CD4-positive, alpha-beta T cell treated with Interleukin-15 for 1 hour (primary cell): ENCODE measurements at places on chromosomes 3 and 15.
A peak's percentile ranks its signal among the peaks of the same experiment; 100 is the strongest.

GRCh38 chr3:55170444-55170843 lies 242.6 kb upstream of the LRTM1 start:
- no peak for DNase-seq

DNA sequence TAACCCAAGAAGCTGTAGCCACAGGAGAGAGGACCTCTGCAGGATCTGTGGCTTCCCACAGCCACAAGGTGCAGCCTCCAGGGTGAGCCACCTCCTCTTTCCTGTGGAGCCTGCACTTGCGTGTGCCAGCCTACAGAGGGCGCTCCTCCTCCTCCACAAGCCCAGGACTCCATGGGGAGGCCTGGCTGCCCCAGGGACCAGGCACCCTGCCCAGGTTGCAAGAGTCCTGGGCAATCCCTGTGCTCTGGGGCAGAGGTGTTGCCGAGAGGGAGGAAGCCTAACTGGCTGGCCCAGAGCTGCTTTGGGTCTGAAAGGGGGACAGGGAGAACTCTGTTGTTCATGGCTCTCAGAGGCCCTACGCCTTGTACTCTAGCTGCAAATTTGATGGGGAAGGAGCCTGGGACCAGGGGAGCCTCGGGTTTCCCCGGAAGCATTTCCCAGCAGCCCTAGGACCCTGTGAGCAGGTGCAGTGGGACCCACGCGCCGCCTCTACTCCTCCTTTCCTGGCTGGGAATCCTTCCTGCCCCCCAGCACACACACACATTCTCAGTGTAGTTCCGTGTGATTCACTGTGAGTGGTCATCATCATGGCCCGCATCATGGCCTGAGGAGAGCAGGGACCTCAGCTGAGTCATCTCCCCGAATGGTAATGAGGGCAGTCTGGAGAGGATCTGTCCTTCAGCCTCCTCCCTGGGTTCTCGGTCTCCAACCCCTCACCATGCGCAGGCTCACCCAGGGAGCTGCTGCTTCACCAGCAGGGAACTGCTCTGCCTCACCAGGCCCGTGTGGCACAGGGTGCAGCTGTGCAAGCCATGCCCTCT lies 24.3 kb downstream of the TBC1D21 start:
- peak; percentile 36 for DNase-seq

DNA sequence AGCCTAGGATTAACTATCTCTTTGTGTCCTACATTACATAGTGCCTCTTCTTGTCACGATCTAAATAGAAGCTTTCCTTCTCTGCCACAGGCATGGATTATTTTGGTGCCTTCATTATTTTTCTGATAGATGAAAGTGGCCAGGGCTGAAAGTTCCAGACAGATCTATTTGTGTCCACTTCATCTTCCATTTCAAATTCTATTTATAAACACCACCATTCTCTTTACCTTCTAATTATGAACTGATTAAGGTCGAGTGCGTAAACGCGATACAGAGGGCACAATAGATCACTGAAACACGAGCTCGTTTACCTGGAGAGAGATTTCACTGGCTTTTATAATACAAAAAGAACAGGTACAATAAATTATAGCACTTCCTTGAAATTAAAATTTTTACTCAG lies 105.0 kb downstream of the EDEM1 start:
- DNase-seq, result no peak

DNA sequence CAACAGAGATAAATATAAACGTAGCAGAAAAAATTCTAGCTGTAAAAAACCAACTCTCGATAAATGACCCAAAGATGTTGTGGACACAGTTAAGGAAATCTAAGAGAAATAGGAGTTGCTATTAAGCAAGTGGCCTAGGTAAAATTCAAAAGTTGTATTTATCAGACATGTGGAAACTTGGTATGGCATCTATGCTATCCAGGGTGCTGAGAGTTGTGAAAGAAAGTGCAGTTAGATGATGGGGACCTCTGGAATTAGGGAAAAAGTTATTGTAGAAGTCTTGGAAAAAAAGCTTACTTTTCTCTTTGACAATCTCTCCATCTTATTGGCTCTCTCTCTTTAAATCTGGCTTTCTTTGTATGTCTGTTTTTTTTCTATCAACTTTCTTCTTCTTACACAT lies 1090.9 kb downstream of the TBL1XR1 start:
- no peak for DNase-seq

GRCh38 chr15:91801836-91802534 lies 51.5 kb upstream of the SLCO3A1 start:
- no peak for DNase-seq

DNA sequence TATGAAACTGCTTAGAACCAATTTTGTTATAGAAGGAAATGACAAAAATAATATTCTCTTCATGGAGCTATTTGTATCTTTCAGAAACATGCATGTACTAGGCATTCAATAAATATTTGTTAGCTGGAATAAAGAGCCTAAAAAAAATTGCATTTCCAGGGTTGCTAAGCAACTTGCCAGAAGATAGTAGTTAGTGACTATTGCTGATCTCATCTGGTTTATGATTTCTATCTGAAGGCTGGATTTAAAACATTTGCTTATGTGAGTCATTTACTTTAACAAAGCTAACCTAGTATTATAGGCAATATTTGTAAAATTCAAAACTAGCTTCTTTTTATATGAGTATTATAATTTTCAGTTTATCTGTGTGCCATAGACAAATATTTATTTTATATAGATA lies 78.3 kb downstream of the NAALADL2 start:
- no peak for DNase-seq

- DNase-seq, result no peak
These were observed 31.9 kb upstream of the CFAP161 start for GRCh38 chr15:81101894-81102815.

DNA sequence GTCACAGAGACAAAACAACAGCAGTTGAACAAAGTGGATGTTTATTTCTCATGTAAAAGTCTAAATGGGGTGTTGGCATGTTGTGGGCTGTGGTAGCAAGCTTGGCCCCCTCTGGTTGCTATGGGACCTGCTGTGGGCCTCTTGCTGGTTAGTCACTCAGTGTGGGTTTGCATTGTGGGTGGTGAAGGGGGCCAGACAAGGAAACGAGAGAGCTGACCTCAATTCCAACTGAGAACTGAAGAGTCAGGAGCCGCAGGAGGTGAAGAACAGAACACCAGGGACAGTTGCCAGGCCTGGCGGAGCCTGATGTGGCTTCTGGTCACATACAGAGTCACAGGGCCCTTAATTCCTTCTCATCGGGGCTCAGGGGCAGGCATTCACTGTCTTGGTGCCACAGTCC lies 1.9 kb upstream of the ADPGK start:
- DNase-seq, result peak; percentile 73
